Bronchial epithelial cell (primary cell): ENCODE measurements at places on chromosomes 3 and 15.

- DNase-seq, result no peak
Measured at GRCh38 chr3:187705164-187705563, 2.8 kb upstream of the RTP2 start.

DNA sequence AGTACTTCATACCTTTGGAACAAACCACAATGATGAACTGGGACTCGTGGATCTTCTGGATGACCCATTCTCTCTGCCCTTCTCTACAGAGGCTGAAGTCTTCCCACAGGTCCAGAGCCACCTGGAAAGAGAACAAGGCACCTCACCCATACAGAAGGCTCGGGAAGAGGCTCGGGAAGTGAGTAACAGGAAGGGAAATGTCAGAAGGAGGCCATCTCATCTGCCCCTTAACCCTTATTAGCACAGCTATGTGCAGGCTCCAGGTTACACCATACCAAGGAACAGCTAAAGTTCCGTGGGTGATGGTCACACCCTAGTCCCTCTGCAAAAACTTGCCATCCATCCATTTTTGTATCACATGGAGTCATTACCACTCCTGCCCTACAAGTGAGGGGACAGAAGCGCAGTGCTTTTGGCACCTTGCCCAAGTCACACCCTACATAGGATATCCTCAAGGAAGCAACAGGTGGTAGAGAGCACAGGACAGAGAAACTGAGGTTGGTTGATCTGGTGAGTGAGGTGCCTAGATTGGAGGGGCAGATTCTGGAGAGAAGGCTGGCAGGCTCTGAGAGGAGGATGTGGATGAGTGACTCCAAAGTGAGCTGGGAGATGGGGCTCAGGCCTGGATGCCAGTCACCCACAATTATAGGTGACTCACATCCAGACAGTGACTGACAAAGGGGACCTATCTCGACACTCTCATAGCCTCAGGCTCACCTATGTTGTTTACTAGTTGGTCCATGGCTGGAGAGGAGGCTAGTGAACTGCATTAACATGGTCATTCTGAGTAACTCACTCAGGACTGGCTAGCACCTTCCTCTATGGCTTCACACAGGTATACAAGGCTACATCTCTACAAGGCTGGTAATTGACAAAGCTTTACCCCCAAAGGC, 38.2 kb downstream of the SPATA12 start:
- DNase-seq, result peak; percentile 35

DNA sequence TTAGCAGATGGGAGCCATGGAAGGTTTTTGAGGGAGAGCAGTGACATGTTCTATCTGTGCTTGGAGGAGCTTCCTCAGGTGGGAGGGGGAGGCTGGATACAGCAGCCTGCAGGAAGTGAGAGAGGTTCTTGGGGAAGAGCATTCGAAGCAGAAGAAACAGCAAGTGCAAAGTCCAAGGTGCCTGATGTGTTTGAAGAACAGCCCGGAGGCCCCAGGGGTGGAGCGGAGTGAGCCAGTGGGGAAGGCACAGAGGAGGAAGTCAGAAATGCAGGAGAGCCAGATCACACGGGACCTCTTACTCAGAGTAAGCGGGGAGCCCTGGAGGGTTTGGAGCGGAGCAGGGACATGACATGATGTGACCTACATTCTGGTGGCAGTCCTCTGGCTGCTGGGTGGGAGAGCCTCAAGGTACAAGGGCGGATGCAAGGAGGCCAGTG, 10.8 kb downstream of the ITGA11 start:
- no peak for DNase-seq

DNA sequence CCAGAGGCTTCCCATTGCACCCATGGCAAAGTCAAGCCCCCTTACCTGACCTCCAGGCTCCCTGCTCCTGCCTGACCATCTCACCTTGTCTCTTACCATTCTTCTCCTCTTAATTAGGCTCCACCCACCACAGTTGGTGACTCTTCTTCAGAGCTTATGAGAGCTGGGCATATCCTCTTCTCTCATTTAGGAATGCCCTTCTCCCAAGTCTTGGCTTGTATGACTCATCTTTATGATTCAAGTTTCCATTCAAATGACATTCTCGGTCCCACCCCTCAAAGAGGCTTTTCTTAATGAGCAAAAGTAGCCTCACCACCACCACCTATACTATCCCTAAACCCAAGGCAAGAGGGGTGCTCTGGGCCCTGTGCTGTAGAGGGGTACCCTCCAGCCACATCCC, 55.3 kb upstream of the NUDT16 start:
- peak; percentile 79 for DNase-seq

DNA sequence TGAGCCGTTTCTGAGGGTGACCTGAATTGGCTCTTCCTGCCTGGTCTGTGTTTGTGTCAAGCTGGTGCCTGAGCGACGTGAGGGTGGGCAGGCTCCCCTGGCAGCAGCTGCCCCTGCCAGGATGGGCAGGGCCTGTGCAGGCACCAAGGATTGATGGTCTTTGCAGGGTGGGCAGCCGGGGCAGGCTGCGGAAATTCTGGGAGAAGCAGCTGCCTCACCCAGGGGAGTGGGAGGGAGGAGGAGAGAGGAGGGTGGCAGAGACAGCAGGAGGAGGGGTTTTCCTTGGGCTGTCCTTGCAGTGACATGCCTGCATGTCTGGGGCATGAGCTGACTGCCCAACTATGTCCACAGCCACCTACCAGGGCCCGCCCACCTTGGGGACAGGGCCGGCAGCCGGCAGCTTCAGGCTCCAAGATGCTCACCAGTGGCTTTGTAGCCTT, 27.9 kb upstream of the SLC6A6 start:
- peak; percentile 55 for DNase-seq

- DNase-seq, result no peak
Measured at GRCh38 chr3:118705487-118706219, 329.0 kb downstream of the IGSF11 start.

- DNase-seq, result no peak
Measured at GRCh38 chr3:183857863-183858262, 26.8 kb downstream of the PARL start.

GRCh38 chr3:182682263-182683241, 110.8 kb upstream of the ATP11B start:
- DNase-seq, result peak; percentile 44

DNA sequence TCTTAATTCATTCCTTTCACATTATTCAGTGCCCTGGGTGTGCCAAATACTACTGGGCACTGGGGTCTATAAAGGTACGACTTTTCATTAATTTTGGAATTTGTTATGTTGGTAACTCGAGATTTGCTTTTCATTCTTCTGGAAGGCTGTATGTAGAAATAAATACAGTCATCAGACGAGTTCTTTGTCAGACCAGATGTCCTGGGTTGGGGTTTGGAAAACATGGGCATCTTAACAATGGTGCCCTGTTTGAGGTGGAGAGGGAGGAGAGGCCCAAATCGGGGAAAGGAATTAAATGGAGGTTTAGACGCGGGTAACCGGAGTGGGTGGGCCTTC, 662 bp upstream of the GLCE start:
- DNase-seq, result no peak

DNA sequence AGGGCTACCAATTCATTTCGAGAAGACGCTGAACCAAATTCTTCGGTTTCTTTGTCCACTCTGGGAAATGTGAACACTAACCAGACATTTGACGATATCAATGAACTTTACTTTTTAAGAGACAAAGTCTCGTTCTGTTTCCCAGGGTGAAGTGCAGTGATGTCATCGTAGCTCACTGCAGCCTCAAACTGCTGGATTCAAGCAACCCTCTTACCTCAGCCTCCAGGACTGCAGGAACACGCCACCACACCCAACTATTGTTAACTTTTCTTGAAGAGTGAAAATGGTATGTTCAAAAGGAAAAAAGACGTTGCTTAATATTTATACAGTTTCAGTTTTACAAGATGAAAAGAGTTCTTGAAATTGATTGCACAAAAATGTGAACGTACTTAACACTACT, 30.6 kb downstream of the MB21D2 start:
- DNase-seq, result peak; percentile 95

DNA sequence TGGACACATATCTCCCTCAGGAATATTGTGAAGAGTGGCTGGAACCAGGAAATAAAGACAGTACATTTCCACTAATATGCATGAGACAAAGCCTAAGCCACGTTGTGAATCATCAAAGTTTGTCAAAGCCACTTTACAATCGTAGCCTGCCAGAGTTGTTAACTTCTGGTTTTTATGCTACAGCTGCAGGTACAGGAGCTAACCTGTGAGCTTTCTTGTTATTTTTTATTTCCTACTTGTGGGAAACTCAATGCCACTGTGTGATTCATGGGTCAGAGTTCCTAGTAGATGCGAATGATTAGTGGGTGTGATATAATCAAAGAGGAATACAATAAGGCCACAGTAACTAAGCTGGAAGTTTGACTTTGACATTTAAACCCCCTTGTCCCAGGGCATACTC, 44.4 kb upstream of the TEX9 start:
- peak; percentile 11 for DNase-seq

DNA sequence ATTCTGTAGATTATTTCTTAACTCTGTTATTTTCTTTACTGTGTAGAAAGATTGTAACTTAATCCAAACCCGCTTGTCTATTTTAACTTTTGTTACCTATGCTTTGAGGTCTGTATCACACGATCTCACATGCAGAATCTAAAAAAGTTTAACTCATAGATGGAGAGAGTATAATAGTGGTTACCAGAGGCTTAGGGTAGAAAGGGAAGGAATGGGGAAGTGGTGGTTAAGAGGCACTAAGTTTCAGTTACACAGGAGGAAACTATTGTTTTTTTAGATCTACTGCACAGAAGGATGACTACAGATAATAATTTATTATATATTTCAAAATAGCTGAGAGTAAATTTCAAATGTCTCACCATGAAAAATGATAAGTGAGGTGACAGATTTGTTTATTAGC, 515.2 kb downstream of the RSL24D1 start:
- DNase-seq, result no peak

GRCh38 chr15:91257746-91258414, 157.8 kb downstream of the SV2B start:
- no peak for DNase-seq

DNA sequence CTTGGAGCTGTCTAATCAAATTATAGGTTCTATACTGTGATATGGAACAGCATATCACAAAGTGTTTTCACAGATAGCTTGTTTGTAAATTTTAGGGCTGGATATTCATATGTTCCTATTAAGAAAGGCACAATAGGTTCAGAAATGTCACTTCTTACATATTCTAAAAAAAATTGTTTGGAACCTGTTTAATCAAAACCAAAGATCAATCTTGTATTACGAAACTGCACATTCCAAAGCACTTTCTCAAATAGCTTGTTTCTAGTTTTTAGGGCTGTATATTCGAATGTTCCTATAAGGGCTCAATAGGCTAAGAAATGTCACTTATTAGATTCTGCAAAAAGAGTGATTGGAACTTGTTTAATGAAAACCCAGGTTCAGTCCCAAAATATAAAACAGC, 67.4 kb upstream of the OSBPL11 start:
- DNase-seq, result no peak

DNA sequence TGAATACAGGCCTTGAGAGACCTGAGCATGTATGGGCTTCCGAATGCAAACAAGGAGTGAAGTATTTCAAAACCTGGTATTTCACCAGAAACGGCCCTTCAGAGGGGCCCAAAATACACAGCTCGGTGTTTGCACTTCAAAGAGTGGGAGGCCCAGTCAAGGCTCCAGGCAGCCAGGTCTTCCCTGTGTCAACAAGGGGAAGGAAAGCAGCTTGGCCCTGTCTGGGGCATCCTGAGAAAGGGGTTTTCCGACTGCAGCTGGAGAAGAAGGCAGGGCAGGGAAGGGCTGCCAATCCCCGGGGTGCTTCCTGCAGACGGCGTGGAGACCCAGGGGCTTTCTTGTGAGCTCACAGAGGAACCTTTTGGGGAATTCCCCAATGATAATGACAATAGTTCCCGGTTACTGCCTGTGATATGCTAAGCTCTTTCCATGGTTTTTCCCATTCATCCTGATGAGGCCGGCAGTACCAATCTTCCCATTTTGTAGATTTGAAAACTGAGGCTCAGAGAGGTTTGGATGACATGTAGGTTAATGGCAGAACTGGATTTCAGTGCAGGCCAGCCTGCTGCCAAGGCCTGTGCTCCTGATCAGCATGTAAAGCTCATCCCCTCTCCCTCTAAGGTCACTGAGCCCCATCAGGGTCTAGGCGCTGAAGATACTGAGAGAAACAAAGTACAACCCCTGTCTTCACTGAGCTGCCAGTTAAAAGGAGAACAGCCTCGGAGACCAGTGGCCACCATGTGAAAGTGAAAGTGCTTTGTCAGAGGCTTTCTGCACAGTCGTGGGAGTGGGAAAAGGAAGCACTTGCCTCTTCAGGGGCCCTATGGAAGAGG, 43.0 kb upstream of the TLE3 start:
- no peak for DNase-seq

DNA sequence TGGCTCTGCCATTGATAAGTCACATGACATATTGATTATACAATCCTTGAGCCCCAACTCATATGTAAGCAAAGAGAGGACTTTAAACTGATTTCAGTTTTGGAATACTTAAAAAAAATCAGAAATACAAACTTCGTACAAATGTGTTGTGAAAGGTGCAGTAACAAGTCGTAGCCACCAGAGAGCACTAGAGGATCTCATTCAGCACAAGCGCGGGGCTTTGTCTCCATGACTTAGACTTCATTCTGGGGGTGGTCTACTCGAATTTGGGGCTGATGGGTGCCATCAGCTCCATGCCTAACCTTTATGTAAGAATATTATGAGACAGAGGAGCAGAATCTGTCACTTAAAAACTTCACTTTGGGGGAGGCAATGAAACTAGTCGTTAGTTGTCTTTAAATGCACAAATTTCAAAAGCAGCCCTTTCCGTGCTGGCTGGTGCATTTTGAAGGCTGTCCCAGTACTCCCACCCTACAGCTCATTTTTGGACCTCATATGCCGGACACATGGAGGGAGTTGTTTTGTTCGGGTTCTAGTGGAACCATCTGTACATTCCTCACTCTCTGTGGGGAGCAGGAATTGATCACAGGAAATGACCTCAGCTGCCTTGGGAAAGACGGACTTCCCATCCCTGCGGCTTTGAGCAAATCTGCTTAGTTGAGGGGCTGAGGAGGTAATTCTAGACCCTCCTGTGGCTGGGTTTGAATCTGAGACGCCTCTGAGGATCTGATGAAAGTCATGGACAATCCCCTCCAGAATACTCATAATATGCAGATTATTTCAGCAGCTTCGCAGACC, 27.5 kb upstream of the MASP1 start:
- peak; percentile 48 for DNase-seq

DNA sequence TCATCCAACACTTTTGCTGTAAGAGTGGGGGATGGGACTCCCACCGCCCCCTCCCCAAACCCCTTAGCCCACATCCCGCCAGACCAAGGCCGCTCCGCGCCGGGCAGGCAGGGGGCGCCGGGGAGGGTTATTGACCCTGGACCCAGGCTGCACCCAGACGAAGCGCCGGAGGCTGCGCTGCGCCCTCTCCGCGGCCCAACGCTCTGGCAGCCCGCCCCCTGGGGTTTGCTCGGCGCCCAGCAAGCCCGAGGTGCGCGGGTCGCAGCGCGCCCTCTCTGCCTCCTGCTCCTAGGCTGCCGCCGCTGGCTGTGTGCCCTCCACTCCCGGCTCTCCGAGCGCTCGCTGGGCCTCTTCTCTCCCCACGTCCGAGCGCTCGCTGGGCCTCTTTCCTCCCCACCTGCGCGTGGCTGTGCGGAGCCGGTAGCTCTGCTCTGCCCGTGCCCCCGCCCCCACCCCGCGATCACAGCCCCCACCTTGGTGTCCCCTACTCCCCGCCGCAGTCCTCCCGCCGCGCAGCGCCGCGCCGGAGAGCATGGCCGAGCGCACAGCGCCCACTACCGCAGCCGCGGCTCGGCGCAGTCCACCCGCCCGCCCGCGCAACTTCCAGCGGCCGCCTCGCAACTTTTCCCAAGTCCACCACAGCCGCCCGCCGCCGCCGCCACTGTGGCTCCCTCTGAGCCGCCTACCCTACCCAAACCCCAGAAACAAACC, 1.2 kb downstream of the MECOM start:
- peak; percentile 59 for DNase-seq

- no peak for DNase-seq
Measured at GRCh38 chr3:24490151-24490550, 4.5 kb downstream of the THRB start.
